BJ (cell line): ENCODE measurements at places on chromosomes 7 and 10. TPM values are rescaled to one million over a fixed set of nuclear protein-coding genes. Genes with fewer than 3 reads are reported as not detected.

DNA sequence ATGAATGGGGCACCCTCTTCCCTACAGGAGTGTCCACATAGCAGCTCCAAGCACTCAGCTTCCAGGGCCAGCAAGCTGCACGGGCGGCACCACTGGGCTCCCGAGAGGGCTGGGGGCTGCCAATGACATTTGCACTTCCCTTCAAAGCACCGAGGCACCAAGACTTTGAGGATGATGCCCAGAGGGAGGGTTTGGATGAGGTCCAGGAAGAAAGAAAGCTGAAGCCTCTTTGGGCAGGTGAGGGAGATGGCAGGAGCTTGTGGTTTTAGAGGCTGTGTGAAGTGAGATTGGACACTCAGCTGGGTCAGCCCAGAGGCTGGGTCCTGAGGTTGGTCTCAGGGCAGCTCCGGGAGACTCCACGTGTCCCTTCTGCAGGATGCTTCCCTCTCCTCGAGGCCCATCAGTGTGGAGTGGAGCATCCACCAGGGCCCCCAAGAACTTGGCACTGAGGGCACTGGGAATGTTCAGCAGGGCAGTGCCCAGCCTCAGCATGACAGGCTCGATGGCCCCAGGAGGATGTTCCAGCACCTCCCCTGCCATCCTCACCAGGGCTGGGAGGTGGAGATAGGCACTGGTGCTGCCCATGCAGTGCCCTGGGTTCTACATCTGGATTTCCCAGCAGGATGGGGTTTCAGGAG, 54.9 kb upstream of the IGFBP3 start:
- DNase-seq: no peak

DNA sequence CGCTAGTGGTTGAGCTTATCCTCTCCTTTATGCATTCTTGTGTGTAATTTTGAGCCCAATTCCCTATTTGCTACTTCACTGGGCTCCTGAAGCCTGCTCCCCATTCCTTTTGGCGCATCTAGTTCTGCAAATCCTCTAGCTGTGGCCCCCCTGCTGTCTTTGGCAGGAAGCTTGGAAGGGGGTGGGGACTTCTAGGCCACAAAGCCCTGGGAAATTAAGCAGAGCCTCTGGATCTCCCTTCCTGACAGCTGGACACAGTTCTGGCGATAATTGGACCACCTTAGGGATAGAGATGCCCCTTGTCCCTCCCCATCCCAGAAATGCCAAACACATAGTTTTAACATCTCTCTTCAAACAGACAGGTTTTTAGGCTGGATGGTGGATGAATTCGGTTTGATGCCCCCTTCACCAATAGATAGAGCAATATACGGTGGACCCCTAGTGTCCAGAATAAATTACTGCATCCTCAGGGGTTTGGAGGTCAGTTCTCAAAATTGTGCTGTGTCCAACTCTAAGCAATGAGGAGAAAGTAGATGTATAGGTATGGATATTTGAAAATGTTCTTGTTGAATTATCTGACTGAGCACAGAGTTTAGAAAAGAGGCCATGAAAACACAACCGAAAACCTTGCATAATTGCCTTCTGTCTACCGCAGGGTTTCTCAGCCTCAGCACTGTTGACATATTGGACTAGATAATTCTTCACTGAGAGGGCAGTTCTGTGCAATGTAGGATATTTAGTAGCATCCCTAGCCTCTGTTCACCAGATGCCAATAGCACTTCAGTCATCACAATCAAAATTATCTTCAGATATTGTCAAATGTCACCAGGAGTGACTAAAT, 75.5 kb downstream of the PAPSS2 start:
- peak; percentile 7 for DNase-seq

Gene CTNNA3
- polyA plus RNA-seq: not detected in 2 replicates

- no peak for DNase-seq
Measured at GRCh38 chr10:124153023-124153826, 59.8 kb upstream of the CHST15 start.

- DNase-seq: no peak
Measured at GRCh38 chr7:141820067-141820466, 21.2 kb downstream of the PRSS37 start.

DNA sequence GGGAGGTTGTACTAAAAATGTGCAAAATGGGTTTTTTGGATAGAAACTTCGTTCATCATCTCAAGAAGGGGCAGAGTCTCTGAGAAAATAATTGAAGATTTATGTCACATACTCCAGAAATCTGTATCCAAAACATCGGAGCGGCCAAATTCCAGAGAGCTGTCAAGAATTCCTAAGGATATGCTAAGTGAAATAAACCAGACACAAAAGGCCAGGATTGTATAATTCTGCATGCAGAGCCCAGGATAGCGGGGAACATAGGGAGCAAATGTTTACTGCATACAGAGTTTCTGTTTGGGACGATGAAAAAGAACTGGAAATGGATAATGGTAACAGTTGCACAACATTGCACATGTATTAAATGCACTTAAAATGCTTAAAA, 224.2 kb upstream of the AUTS2 start:
- DNase-seq: no peak

DNA sequence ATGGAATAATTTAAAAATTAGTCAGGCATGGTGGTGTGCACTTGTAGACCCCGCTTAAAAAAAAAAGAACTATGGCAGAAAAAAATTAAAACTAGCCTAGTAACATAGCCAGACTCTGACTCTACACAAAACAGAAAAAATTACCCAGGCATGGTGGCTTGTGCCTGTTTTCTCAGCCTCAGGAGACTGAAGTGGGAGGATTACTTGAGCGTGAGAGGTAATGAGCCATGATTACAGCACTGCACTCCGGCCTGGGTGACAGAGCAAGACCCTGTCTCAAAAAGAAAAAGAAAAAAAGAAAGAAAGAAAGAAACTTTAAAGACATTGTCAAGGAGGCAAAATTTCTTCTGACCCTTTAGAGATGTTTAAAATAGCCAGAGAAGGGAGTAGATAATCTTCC, 109.0 kb upstream of the TMEM106B start:
- DNase-seq: no peak

- no peak for DNase-seq
Measured at GRCh38 chr10:121296881-121297585, 301.2 kb downstream of the FGFR2 start.

DNA sequence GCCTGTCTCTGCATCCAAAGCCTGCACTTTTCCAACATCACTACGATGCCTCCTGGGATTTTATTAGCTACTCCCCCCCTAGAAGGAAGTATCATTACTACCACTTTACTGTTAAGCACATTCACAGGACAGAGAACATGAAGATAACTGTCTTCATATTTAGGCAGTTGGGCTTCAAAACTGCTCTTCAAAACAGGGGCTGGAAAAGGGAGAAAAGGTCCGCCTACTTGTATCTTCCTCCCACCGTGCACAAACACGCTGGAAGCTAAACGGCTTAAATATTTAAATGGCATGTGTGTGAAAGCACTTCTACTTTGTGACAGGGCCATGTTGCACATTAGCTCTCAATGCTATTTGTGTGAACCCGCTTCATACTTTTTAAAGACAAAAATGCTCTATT, 999 bp downstream of the ITIH5 start:
- no peak for DNase-seq

Gene SFTPA1
- not detected in 2 replicates for polyA plus RNA-seq

Gene PRDX3
- polyA plus RNA-seq: 280 and 336 TPM in 2 replicates

GRCh38 chr7:33196221-33196620, 66.9 kb downstream of the BBS9 start:
- DNase-seq: no peak

- DNase-seq: peak; percentile 81
Measured at GRCh38 chr7:80330434-80330833, 181.4 kb downstream of the GNAT3 start.

- no peak for DNase-seq
Measured at GRCh38 chr7:71517940-71518699, 386.2 kb downstream of the GALNT17 start.

DNA sequence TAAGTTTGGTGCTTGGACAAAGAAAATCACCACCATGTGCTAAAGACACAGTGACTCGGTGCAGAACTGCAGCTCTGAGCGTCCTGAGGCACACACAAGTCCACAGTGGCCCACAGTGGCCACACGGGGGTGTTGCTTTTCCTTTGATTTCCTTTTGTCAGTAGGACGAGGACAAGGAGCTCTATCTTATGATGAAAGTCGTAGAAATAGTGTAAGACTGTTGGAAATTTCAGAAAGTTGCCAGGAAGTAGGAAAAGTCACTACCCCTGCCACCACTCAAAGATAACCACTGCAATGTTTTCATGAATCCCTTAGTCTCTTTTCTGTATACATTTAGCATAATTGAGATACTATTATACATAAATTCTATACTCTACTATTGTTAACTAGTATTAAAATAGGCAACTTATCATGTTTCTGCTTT, 146.0 kb downstream of the TNS3 start:
- peak; percentile 54 for DNase-seq

GRCh38 chr10:22649390-22649841, 65.0 kb downstream of the PIP4K2A start:
- DNase-seq: no peak

- DNase-seq: no peak
Measured at GRCh38 chr10:112991888-112992491, 41.9 kb downstream of the TCF7L2 start.

Gene ZEB1
- polyA plus RNA-seq: 22.3 and 37.8 TPM in 2 replicates

Gene SNX13
- polyA plus RNA-seq: 7.7 and 17.1 TPM in 2 replicates

Gene SPRN
- polyA plus RNA-seq: 1.8 and 3.0 TPM in 2 replicates

Gene PNLIPRP3
- polyA plus RNA-seq: not detected in 2 replicates

GRCh38 chr7:101633511-101633910, 4.4 kb upstream of the MYL10 start:
- DNase-seq: no peak

DNA sequence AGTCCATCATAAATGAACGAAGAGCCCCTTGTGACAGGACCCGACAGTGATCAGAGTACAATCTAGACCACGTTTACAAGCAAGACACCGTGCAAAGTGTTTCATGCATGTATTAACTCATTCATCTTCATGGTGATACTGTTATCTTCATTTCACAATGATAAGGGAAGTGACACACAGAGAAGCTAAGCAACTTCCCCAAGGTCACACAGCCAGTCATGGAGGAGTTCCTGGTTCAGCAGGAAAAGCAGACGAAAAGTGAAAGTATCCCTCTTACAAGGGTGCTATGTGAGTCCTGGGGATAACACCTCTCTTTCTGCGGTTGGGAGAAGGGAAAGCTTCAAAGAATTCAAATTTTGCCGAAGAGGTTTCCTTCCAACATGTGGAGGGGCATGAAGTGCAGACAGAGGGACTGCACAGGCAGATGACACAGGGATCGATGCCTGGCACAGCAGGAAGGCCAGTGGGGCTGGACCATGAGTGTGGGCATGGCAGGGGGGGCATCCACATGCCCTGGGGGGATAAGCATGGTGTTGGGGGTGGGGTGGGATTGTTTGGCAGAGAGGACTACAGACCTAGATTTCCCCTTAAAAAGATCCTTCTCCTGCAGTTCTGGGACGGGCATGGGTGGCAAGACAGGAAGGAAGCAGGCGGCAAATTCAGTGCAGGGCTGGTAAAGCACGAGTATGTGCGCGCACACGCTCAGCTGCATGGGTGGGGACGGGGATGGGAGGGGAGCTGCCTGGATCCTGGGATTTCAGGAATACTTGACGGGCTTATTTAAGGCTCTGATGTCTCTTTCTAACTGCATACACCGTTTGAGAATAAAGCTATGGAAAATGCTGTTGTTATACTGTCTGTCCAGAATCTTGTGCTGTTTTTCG, 33.5 kb upstream of the DDC start:
- no peak for DNase-seq

Gene METTL27
- 1.1 and 1.5 TPM in 2 replicates for polyA plus RNA-seq

GRCh38 chr10:25028711-25029110, 12.3 kb downstream of the THNSL1 start:
- DNase-seq: no peak
